Non-pigmented ciliary epithelial cell (primary cell): ENCODE measurements at places on chromosomes 4 and X.

DNA sequence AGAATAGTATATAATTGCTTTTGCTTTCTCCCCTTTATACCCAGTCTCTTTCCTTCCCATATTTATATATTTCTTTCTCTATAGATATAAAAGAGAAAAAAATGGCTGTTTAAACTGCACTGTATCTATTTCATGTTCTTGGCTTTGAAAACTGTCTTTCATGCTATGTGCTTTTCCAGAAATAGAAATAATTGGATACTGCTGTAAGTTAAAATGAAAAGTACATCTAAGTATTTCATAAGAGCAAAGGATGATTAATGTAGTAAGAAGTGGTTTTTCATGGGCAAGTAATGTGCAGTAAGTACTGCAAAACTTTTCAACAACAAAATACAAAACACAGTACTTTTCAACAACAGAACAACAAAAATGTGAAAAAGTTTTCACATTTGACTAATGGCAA is 237.9 kb downstream of the SNCA start:
- DNase-seq: no peak

DNA sequence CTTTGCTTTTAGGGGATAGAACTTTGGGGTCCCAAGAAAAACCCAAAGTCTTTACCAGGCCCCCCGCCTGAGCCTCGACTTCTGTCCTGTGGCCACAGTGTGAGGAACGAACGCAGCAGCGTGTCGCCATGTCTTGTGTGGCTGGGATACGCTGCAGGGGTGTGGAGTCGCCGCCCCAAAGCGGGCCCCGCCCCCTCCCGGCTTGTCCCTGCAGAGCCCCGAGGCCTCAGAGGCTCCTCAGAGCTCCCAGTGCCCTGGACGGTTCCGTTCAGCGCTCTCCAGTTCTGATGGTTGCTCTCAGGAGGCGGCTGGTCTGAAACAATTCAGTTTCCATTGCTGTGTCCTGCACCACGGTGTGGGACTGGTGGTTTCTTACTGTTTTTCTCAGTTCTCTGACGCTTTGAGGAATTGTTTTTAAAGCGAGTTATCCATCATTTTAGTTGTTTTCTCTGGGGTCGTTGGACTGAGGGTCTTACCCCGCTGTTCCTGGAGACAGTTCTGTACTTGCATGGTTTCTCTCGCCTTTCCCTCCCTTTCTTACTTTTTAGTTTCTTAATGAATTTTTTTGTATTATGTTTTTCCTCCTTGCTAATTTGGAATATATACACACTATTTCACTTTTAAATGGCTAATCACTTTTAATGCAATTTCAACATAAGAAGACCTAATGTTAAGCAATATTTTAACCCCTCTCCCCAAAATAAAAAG is 1.6 kb upstream of the IDUA start:
- no peak for DNase-seq

DNA sequence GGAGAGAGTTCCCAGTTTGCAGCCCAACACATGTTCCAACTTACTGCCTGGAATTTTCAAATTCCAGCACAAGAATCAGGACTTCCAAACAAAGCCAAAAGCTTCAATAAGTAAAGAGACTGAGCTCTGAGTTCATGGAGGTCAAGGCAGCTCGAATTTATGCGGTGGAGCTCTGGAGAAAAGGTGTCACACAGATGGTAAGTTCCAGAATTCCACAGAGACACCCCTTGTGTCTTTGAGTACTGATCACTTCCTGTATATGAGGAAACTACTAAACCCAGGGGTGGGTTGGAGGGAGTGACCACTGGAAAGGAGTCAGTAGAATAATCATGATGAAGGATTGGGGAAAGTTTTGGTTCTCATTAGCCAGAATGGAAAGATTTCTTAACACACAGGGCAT is 118.5 kb upstream of the GUCY1A1 start:
- DNase-seq: no peak

GRCh38 chrX:65726715-65727114 is 59.3 kb downstream of the MSN start:
- no peak for DNase-seq

DNA sequence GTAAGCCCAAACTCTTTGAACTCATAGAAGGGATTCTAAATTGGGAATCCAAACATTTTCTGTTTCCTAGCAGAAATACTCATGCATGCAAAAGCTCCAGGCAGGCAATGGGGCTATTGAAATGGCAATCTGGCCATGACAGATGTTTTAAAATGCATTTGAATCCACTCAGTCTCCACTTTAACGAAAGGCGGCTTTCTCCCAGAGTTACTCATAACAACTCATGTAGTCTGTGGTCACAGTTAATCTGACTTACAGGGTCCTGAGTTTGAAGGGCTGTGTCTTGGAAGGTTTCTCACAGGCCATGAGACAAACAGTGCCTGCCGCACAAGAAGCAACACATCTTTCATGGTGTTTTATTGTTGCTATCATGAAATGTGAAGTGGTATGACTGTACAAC is 185.7 kb downstream of the AMELX start:
- DNase-seq: no peak

- DNase-seq: no peak
These were observed 19.0 kb upstream of the MAGEB2 start for GRCh38 chrX:30196322-30196721.

DNA sequence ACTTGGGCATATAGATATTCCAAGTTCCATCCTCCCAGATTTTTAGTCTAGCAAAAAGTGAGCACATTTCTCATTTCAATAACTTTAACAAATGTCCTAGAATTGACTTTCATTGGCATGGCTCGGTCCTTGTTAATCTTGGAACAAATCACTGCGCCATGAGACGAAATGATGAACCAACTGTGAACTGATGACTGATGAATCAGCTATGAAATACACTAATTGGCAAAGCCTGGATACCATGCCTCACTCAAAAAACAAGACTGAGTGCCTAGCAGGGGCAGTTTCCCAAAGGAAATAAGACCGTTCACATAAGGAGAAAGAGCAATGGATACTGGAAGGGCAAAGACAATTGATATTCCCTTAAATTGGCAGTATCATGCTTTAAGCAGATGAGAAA is 248.6 kb upstream of the VEGFC start:
- DNase-seq: no peak

- no peak for DNase-seq
These were observed 164.6 kb upstream of the BCOR start for GRCh38 chrX:40262157-40263013.

GRCh38 chr4:7236847-7237246 is 44.5 kb downstream of the SORCS2 start:
- DNase-seq: no peak

GRCh38 chr4:150859453-150859852 is 155.6 kb downstream of the LRBA start:
- DNase-seq: no peak

DNA sequence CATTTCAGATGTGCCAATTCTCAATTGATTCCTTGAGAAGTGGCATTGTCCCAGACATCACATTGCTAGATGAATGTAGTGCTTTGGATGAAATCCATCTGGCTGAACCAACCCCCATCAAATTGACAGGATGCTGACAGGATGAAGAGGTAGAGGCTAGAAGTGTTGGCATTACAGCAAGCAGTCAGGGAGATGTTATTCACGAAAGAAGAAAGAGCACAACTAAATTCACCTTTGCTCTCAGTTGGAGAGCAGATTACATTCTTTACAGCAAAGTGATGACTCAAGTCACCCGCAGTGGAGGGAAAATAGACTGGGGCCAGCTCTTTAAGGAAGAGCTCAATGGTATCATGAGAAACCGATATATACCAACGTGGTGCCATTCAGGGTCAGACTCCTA is 259.6 kb downstream of the C4orf33 start:
- no peak for DNase-seq

- DNase-seq: no peak
These were observed 199.7 kb upstream of the MAMLD1 start for GRCh38 chrX:150163221-150163930.

GRCh38 chr4:54475546-54475945 is 182.2 kb upstream of the KIT start:
- no peak for DNase-seq

DNA sequence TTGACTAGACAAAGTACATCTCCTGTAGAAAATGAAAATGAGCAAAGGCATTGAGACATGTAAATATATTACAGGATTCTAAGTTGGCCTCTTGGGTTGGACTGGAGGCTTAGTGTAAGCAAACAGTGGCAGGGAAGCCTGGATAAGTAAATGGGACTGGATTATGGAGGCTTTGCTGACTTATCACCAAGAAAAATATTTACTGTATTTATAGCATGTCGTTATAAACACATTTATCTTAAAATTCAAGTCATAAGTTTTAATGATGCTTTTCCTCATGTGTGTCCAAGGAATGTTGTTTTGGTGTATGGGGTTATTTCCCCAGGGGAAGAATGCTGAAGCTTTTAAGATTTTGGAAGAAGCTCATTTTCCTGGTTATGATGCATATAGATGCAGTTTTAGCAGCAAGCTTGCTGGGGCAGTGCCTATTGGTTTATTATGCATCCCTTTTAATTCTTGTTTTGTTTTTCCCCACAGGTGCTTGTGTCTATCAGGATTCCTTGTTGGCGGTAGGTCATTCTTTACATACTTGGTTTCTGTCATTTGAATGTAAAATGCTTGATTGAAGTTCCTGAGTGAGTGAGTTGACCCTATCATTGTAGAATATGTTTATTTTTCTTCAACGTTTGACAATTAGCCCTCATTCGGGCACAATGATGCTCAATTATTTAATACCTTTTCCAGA is 8.5 kb downstream of the FRAS1 start:
- no peak for DNase-seq

- DNase-seq: no peak
These were observed 89.8 kb downstream of the STIM2 start for GRCh38 chr4:26950446-26950845.

DNA sequence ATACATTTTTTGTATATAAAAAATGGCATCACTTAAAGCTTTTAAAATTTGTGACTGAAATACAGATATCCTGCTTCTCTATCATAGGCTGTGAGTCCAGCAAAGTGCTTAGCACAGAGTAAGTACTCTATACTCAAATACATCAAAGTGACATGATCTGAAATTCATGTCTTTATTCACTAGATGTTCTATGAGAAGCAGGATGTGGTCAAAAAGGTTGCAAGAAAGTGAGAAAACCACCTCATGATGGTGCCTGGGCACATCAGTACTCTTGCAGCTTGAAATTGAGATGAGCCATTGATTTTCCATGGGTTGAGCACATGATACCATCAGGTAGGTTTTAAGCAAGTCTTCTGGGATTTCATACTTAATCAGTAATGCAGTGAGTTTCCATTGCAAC is 20.4 kb upstream of the SFRP2 start:
- no peak for DNase-seq

DNA sequence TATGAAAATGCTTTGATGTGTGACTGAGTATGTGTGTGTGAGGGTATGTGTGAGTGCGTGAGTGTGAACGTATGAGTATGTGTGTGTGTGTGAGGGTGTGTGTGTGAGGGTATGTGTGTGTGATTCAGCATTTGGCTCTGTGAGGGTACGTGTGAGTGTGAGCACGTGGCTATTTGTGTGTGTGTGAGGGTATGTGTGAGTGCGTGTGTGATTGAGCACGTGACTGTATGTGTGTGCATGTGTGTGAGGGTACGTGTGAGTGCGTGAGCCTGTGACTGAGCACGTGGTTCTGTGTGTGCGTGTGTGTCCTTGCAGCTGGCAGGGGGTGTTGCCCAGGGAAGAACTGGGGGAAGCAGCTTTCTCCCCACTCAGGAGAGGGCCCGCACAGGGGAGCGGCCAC is 16.1 kb upstream of the PPP2R3B start:
- DNase-seq: no peak

GRCh38 chrX:46039526-46039925 is 505.7 kb downstream of the ZNF674 start:
- no peak for DNase-seq

DNA sequence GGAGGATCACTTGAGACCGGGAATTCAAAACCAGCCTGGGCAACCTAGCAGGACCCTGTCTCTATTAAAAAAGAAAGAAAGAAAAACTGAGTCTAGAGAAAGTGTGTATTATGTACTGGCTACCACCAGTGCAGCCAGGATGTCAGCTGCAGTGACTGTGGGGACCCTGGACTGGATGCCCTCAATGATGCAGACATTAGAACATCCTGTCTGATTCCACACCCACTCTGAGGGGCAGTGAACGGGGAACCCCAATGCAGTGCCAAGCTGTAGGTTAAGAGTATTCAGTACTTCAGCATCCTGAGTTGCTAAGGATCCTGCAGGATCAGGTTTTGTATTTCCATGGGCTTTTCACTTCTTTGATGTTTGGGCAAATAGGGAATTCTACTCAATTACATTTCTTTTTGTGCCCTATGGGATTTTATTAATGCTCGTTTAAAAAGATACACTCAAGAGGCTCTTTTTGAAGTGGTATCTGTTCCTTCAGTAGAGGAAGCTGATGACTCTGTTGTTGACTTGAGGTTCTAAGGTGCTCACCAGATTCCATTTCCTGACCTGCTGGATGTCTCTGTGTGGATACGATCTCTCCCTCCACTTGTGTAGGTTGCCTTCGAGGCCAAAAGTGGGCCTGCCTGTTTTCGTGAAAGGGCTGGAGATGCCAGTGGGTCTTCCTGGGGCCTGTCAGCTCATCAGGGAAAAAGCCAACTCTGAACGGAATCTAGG is 85.9 kb upstream of the CLCN4 start:
- DNase-seq: no peak

DNA sequence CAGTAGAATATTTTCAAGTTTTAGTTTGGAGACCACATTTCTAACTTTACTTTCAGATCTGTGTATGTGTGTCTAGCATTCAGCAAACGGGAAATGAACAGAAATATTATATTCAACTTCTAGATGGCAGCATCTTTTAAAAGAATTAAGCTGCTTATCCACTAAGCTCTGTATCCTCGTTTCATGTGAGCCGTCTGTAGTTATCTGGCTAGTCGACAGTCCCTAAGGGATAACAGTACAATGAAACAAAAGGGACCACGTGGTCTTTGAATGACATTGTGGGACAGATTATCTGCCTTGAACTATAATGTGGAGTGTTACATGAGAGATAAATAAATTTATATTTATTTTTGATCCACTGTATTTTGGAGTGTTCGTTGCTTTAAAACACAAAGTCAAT is 35.8 kb upstream of the PRSS12 start:
- DNase-seq: no peak

DNA sequence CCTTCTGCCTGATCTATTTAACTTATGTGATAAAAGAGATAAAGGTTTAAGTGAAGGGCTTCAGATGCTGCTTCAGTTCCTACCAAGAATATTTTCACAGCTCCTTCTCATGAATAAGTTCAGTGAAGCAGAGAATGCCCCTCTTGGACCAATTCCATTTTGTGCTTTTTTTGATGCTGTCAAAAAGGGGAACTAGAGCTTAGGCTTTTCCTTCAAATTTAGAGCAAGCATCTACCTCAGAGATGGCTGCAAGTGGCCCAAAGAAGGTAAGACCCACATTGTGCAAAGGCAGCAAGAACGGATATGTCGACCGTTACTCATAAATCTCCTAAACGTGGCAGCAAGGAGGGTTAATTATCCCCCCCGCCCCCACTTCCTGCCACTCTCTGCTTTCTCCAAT is 4.5 kb downstream of the CHRDL1 start:
- no peak for DNase-seq
